ENCODE measurements at places on chromosomes 12 and 14.

- DNase-seq = no peak
These were observed 2.5 kb upstream of the CCND2 start for GRCh38 chr12:4270831-4271716.

DNA sequence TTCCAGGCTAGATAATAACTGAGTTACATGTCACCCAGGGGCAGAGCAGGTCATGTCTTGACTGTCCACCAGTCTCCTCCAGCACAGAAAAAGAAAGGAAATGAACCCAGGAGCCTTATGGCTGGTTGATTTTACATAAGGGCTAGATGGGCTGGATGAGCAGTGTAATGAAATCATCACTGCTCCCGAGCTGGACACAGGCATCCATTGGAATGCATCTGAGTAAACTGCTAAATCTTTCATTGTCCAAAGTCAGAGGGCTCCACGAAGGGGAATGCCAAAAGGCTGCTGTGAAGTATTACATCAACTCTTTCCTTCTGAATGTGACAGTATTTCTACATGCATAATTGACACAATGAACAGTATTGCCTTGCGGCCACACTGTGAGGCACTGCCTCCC, 30.1 kb upstream of the TSPAN11 start:
- DNase-seq = no peak

DNA sequence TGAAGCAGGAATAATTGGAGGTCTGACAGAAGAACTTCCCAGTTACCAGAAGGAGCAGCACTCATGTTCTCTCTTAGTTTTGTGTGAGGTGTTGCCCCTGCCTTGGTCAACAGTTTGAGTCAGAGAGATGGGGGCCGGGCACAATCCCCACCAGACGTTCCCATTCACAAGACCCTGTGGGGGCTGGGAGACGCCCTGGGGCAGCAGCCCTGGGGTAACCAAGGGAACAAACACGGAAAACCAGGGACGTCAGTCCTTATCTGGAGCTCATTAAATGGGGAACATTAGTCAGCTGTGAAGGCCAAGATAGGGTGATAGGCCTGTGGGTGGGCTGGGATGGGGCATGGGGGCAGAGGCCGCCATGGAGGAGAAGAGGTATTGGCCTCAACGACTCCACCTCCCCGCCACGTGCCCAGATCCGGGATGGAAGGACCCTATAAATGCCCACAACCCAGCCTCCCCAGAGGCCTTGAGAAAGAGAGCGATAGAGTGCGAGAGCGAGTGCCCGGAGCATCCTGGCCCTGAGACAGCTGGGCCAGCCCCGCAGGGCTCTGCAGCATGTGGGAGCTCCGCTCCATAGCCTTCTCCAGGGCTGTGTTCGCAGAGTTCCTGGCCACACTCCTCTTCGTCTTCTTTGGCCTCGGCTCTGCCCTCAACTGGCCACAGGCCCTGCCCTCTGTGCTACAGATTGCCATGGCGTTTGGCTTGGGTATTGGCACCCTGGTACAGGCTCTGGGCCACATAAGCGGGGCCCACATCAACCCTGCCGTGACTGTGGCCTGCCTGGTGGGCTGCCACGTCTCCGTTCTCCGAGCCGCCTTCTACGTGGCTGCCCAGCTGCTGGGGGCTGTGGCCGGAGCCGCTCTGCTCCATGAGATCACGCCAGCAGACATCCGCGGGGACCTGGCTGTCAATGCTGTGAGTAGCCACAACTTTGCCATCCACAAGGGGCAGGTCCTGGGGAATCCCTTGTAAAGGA, at the start of gene AQP2:
Gene AQP2, plus strand, starts transcription at position 465 of the 979 bp plus-strand sequence. Its CDS starts 94 bp downstream, at position 559.
- no peak for DNase-seq

GRCh38 chr12:120466560-120467315, 2.8 kb downstream of the SRSF9 start:
- no peak for DNase-seq

Measured in SHP77 treated with DMSO at 0.1 percent for 48 hours (cell line).